ENCODE measurements at places on chromosomes 7 and 10.

DNA sequence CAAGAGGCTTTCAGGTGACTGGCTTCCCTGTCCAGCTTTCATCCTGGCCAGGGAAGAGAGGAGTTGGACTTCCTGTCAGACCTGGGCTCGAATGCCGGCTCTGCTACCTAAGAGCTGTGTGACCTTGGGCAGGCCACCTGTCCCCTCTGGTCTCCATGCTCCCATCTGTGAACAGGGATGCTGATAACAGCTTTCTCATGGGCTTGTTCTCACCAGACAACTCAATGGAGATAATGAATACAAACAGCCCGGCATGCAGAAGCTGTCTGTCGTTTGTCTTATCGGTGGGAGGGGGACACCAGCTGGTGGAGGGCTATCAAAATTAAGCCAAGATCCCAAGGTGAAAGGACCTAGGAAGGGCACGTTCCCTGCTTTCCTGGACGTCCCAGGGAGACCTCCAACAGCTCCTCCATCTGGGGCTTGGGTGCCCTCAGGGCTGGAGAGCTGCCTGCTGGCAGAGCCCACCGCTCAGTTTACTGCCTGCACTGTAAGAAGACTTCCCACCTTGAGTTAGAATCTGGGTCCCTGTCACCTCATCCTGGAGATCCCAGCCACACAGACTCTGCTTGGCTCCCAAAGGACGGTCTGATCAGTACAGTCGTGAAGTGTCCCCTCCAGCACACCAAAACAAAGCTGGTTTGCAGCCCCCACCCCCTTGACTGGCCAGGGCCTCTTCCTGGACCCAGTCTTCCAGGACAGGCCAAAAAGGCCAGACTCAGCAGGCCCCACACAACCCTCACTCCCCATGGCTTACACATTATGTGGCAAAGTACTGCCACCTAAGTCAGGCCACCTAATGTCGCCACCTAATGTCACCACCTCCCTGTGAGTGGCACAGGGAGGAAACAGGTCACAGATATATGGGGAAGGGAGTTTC lies 40.9 kb downstream of the PPIF start:
- DNase-seq = no peak

DNA sequence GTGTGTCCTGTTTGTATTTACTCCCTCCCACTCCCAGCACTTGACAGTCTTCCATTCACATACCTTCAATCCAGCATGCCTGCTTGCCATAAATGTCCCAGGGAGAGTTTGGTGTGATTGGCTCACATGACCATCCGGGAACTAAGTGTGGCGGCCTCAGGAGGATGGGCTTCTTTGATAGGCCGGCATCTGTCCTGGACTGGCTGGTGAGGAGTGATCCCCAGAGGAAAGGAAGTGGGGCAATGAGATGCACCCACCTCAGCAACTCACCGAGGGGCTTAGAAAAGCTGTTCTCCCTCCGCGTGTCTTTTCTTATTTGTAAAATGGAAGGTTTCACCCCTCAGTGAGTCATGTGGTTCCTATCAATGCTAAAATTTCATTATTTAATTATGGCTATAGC lies 14.9 kb upstream of the EBF3 start:
- DNase-seq = no peak

DNA sequence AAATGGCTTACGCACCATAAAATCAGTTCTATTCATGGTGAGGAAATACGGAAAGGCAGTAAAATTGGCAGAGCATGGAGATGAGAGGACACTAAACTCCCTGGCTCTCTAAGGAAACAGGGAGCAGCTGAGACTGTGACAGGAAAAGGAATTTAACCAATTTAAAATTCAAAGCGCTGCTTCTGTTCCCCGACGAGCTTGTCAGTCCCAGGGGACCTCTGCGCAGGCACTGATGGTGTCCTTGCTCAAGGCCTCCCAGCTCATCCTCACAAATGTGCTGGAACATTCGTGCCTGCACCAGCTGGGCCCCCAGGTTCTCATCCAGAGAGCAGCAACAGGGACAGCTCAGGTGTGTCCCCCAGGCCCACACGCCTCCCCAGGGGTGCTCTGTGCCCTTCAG lies 101.4 kb downstream of the MAD1L1 start:
- no peak for DNase-seq

GRCh38 chr7:51059504-51060142 lies 257.0 kb downstream of the COBL start:
- no peak for DNase-seq

- DNase-seq = no peak
These were observed 20.5 kb upstream of the SGCE start for GRCh38 chr7:94676431-94676830.

DNA sequence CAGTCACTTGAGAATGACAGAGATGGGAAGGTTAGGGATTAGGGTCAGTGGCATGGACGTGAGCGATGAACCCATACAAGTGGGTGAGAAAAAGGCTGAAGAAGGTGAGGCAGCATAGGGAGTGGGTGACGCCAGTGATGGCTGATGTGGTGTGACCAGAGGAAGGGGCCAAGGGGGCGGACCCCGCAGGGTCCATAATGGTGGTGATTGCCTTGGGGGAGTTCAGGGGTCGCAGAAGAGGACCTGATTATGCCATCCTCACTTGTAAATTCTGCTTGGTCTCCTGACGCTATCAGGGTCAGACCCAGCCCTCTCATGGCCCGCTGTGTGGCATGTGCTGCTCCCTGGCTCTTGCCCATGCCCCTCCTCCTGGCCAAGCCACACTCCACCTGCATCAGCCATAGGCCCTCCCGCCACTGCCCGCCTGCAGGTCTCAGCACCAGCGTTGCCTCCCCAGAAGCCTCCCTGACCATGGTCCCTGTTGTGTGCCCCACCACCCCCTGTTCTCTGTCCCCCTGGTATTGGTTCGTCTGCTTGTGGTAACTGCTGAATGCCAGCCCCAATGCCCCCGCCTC lies 235.7 kb downstream of the EBF3 start:
- DNase-seq = no peak

GRCh38 chr10:116972131-116972530 lies 32.9 kb downstream of the SHTN1 start:
- no peak for DNase-seq

GRCh38 chr10:78258323-78259030 lies 224.8 kb downstream of the RPS24 start:
- DNase-seq = no peak

GRCh38 chr7:102152672-102153598 lies 133.7 kb upstream of the SH2B2 start:
- no peak for DNase-seq

DNA sequence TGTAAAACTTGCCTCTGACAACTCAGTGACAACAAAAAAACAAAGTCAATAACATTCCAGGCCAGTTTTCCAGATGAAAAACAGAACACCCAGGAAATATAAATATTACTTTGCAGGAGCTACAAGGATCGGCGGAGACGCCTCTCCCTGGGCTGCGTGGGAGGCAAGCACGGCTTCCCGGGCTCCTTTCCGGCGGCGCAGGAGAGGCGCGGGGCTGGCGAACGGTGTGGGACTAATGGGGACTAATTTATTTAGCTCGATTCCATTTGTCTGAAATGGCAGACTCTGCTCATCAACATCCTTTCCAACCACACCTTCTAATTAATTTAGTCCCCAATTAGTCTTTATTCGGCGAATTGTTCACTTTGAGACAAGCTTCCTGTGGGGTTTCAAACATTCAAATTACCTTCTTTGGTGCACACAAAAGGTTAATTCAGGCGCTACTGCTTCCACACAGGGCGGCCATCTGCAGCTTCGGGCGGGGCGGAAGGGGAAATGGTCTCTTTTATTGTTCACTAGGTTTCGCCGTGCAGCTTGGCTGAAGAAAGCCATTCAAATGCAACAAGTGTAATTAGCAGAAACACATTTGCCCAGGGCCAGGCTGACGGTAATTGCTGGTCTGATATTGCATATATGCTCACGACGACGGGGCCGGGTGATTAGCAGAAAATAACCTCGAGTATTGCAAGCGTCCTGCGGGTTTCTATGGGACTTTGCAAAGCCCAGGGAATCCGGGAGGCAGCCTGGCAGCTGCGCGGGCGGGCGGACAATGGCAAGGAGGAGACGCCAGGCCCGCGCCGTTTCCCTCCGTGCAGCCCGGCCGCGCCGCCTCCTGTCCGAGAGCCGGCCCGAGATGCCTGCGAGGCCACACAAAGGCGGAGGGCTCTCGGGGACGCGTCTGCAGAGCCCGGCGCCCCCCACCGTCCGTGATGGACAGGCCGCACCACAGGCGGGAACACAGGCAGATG lies 270.1 kb downstream of the PTPRN2 start:
- DNase-seq = no peak

- no peak for DNase-seq
These were observed 97.2 kb downstream of the PODXL start for GRCh38 chr7:131459256-131459655.

DNA sequence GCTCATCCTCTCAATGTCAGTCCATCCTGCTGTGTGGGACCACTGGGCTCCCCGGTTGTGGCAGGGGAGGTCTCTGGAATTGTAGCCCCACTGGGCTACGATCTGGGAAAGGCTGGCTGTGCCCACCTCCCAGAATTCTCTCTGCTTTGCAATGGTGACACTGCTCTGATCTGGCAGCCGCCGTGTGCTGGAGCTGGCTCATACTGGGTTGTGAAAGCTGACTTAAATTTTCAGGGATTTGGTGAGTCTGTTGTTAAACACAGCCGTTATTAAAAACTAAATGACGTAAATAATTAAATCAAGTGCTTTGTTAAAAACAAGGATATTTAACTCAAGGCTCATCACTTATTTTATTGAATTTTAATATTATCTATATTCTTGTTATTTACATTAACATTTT lies 160.0 kb downstream of the TAX1BP1 start:
- no peak for DNase-seq

- DNase-seq = no peak
These were observed 69.1 kb upstream of the FAM20C start for GRCh38 chr7:123237-123636.

- no peak for DNase-seq
These were observed 352.4 kb upstream of the AOAH start for GRCh38 chr7:37076668-37077067.

GRCh38 chr10:19488592-19489280 lies 327.5 kb upstream of the PLXDC2 start:
- no peak for DNase-seq

DNA sequence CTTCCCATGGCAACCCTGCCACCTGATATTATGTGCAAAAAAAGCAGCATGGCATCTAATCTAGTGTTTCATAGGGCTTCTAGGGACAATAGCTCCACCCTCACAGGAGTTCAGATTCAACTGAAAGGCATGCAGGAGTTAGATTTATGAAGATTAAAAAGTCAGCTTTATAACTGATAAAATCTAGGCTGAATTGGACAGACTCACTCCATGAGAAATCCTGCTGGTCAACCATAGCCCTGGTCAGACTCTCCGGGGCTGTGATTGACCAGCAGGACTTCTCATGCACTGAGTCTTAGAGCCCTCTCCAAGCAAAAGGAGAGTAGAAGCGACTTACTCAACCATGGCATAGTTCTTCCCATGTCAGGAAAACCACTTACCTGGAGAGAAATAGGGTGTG lies 345.4 kb downstream of the NEBL start:
- no peak for DNase-seq

DNA sequence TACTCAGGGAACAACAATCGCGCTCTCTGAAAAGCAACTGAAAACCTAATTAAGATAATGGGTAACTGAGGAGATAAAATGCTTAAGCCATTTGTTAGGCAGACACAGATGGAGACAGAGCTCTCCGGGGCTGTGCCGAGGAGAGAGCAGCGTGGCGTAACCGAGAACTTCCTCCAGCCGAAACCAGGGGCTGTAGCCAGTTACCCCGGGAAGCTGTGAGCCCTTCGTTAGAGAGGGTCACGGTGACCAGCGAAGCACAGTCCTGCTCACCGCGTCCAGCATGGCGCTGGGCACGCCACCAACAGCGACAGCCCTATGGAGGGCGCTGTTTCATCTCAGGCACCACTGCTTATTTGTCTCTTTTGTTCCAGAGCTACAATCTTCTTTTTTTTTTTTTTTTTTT lies 16.1 kb downstream of the PAPOLB start:
- no peak for DNase-seq

GRCh38 chr10:44382131-44382858 lies 2.6 kb downstream of the CXCL12 start:
- DNase-seq = no peak

DNA sequence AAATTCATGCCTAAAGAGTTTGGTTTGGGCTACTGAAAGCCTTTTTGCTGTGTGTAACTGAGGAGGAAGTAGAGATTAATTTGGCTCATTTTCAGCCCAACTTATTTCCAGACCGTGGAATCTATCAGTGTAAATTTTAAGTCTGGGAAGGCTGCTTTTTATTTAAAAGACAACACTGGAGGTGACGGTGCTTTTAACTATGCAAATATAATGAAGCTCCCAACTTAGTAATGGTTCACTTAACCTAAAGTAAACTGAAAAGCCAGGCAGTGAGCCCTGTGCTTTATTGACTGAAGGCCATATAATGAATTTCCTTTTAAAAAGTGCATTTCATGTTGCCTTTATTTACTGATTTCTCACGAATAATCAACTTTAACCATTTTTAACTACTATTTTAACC lies 127.2 kb downstream of the NPY start:
- no peak for DNase-seq

- DNase-seq = no peak
These were observed 11.8 kb downstream of the SLC25A13 start for GRCh38 chr7:96310110-96310509.

DNA sequence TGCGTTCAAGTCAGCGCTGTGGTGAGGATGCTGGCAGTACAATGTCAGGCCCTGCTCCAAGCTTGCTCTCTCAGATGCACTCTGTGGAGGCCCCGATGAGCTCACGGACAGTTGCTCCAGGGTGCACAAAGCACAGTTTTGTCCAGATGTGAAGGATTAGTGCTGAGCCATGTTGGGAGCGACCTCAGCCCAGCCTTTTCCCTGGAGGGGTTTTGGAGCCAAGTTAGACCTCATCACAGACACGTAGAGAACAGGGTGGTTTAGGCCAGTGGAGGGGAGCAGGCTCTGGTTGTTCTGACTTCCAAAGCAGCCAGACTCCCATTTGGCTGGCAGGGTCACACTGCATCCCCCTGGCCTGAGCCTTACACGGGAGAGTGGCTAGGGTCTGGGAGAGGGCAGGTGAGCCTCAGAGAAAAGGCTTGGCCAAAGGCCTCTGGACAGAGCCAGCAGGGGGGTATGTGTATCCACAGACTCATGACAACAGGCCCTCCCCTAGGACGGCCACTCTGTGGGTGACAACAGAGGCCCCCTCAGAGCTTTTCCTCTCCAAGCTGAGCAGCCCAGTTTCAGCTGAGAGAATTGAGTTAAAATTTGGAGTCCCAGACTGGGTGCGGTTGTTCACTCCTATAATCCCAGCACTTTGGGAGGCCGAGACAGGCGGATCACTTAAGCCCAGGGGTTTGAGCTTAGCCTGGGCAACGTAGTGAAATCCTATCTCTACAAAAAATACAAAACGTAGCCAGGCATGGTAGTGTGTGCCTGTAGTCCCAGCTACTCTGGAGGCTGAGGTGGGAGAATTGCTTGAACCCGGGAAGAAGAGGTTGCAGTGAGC lies 4.7 kb downstream of the PLAC9 start:
- DNase-seq = no peak

Measured in activated T-cell treated with anti-CD3 and anti-CD28 coated beads for 4 hours (primary cell).